NCI-H2171 (cell line): ENCODE measurements at places on chromosomes 2 and 18.

DNA sequence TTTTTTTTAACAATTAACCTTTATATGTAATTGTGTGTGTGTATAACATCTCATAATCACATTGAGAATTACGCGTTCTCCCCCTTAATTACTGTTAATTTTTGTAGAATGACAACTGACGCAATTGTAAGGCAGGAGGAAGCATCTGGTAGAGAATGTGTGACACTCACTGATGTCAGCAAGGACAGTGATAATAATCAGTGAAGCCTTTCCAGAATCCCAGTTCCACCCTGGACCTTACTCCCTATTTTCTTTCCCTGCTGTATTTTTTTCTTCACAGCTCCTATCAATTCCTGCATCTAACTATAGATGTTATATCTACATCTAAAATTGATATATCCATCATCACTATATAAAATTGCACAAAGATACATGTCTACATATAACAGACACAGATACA is 16.1 kb upstream of the STRN start:
- no peak for DNase-seq

- DNase-seq: no peak
Observed at GRCh38 chr2:17583646-17584045, 43.1 kb downstream of the VSNL1 start.

DNA sequence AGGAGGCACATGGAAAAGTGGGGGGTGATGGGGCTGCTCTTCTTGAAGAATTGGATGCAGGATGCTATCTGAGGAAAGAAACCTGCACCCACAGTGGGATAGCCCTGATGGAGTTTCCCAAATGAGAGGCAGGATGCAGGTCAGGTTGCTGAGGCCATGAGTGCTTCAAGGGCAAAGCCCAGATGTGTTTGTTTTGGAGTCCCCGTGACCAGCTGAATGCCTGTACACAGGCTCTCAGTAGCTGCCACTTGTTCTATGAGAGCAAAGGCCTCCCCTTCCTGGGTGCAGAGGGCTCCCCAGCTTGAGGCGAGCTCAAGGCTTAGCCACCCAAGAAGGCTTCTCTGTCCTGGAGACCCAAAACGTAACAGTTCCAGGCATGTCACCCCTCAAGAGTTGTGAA is 192.7 kb downstream of the SEPTIN10 start:
- DNase-seq: no peak

DNA sequence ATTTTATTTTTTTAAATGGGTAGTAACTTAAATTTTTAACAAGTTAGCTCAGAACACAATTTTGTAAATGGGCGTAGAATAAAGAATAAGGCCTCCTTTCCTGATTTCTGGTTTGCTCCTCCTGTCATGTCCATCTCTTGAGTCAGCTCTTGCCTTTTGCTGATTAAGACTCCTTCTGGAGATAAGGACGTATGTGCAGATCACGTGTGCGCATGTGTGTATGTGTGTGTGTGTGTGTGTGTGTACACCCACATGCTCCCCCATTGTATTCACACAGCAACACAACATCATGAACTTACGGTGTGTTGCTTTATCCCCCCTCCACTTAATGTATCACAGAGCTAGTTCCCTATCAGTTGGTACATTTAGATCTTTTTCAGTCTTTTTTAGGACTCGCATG is 182.9 kb downstream of the PRKCE start:
- no peak for DNase-seq

- no peak for DNase-seq
Observed at GRCh38 chr2:25756536-25756935, 83.2 kb upstream of the DTNB start.

- DNase-seq: no peak
Observed at GRCh38 chr18:40079786-40080185, 1875.2 kb upstream of the PIK3C3 start.

- DNase-seq: no peak
Observed at GRCh38 chr2:98455494-98455976, 10.9 kb downstream of the INPP4A start.

- no peak for DNase-seq
Observed at GRCh38 chr2:45264227-45265225, 255.3 kb upstream of the SIX2 start.

- no peak for DNase-seq
Observed at GRCh38 chr2:159613091-159613490, 3.3 kb downstream of the BAZ2B start.

GRCh38 chr2:143246815-143247744 is 117.9 kb downstream of the ARHGAP15 start:
- DNase-seq: no peak

DNA sequence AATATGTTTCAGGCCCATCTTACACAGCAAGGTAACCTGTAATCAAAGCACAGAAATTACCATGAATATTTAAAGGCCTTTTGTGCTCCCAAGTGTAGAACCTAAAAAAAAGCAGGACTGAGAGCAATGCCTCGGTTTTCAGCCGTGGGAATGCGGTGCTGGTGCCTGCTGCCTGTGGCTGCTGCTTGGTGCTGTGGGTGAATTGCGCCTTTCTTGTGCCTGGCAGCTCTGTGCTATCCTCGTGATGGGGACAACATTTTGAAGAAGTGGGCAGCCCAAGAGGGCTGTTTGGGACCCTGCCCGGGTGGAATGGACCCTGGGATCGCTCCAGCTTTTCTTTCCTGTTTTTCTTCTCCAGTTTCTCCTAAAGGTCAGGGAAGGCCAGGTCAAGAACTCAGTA is 91.2 kb downstream of the ASAP2 start:
- no peak for DNase-seq

DNA sequence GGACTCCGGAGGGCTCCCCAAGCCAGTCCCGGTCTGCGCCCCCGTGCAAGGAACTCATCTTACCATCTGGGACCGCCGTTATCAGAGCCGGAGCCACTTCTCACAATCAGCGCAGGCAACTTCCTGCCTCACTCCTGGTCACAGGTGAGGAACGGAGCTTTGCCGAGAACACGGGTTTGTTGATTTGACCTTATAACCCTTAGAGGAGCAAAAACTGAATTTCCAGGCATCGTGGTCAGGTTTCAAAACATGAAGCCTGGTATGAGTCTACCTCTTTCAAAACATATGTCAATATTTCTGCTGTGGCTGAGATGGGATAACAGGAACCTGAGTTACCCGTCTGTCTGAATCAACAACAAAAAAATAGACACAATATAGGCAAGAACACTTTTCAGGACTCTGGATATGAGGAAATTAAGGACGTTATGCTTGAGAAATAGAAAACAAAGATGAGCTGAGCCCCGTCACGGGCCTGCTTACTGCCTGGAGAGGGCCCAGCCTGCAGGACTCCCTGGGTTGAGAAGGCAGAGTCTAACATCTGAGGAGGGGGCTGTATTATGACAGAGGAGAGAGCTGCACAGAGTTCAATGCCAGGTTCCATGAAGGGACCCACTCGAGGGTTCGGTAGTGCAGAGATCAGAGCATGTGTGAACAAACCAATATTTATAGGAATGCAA is 148.7 kb downstream of the NDUFA10 start:
- no peak for DNase-seq

- no peak for DNase-seq
Observed at GRCh38 chr2:16625201-16625729, 40.4 kb downstream of the CYRIA start.

DNA sequence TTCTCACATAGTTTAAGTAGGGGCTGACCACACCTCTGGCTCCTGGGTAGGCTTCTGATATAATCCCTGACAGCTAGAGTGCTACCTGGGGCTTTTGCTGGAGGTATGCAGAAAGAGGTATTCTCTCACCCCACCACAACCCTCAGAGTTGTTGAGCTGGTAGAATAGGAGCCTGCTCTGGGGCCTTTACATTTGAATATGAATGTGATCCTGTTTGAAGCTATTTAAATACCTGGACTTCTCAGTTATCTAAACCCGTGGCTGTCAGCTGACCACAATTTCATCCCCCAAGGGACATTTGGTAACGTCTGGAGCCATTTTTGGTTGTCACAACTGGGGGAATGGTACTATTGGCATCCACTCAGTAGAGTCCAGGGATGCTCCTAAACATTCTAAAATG is 669.1 kb downstream of the SATB2 start:
- DNase-seq: no peak

GRCh38 chr2:55840460-55840859 is 83.1 kb downstream of the EFEMP1 start:
- DNase-seq: no peak

DNA sequence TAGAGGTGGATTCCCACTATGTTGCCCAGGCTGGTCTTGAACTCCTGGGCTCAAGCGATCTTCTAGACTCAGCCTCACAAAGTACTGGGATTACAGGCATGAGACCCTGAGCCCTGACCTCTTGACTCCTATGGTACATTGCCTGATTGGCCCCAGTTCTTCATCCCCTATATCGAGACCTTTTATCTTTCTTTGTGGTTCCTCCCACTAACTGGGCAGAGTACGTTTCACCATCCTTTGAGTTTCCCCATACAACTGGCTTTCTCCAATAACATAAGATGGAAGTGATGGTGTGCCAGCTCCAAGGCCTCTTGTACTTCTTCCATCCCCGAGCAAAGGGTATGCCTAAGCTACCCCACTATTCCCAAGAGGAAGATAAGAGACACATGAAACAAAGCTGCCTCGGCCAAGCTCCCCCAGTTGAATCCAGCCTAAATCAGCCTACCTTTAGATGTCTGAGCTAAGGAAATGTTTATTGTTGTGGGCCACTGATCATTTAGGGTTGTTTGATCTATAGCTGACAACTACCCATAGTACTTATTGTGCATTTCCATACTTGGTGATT is 8.3 kb upstream of the TMEM247 start:
- no peak for DNase-seq

DNA sequence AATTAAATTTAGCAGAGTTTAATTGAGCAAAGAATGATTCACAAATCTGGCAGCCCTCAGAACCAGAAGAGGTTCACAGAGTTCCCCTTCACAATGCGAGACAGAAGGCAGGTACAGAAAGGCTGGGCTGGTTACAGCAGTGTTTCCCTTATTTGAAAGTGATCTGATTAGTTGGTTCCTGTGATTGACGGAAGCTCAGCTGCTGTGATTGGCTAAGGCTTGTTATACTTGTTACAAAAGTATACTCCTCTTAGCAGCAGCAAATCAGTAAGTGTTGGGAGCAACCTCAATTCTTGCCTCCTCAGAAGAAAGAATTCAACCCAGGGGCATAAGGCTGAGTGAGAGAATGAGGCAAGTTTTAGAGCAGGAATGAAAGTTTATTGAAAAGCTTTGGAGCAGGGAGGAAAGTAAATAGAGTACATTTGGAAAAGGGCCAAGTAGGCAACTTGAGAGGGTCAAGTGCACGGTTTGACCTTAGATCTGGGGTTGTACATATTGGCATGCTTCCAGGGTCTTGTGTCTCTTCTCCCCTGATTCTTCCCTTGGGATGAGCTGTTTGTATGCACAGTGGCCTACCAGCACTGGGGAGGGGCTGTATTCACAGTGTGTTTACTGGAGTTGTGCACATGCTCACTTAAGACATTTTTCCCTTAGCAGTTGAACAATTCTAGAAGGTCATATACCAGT is 431.8 kb upstream of the RAB12 start:
- DNase-seq: peak; percentile 48

GRCh38 chr2:14451312-14451711 is 181.2 kb upstream of the LRATD1 start:
- no peak for DNase-seq

GRCh38 chr2:25349397-25349796 is 7.7 kb upstream of the DNMT3A start:
- no peak for DNase-seq

- DNase-seq: no peak
Observed at GRCh38 chr18:3851159-3851558, 401.2 kb downstream of the TGIF1 start.

DNA sequence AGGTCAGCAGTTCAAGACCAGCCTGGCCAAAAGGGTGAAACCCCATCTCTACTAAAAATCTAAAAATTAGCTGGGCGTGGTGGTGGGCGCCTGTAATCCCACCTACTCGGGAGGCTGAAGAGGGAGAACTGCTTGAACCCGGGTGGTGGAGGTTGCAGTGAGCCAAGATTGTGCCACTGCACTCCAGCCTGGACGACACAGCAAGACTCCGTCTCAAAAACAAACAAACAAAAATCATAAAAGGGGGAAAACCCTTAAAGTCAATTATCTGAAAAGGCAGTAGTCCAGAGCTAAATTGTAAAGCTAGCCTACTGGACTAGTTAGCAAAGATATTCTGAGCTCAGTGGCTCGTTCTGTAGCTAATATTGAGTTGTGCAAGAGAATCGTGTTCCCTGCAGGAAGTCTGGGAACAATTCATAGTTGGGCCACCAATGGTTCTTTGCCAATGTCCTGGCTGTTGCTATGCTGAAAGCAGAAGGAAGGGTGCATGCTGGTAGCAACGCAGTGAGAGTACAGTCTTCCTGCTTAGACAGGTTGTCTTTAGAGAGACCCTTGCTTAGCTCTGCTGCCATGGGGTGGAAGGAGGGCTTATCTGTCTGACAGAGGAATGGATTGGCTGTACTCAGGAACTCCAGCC is 4.3 kb downstream of the TGOLN2 start:
- no peak for DNase-seq

DNA sequence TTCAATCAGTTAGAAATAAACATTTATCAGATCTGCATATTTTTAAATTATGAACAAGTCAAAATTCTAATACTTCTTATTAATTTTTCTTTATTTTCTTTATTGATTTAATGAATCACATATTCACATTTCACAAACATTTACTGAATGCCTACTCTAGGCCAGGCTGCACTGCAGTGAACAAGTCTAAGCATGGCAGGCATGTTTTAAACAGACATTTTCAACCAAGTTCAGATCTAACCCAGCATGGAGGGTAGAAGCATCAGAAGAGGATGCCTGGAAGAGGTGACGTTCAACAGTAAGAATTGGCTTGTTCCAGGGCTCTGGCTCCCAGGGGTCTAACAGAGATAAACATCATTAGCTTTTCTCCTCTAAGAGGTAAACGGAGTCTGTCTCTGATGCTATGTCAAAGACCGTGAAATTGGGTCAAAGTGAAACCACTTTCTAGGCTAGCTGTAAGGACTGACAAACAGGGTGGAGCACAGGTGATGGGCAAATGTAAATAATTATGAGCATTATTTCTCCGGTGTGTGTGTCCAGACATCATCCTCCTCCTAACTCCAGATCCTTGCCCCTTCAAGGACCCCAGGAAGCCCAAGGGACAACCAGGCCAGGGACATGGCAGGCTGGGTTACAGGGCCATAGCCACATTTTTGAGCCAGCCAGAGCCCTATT is 50.6 kb downstream of the UNC50 start:
- DNase-seq: no peak

DNA sequence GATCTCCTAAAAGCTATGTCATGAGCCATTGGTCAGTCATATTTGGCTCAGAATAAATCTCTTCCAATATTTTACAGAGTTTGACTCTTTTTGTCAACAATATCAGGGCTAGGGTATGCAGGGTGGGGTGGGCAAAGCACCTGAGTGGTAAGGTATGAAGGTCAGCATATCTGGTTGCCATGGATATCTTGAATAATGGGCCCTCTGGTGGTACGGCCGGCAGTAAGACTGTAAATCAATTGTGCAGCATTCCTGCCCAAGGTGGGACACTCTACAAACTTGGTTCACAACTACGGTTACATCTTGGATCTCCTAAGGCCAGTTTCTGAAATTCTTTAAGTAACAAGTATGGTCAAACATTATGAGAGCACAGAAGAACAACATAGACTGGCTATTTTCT is 119.6 kb downstream of the SPOPL start:
- DNase-seq: no peak
